T-helper 2 cell (primary cell): ENCODE measurements at places on chromosomes 13 and 19.
A peak's percentile ranks its signal among the peaks of the same experiment; 100 is the strongest.

DNA sequence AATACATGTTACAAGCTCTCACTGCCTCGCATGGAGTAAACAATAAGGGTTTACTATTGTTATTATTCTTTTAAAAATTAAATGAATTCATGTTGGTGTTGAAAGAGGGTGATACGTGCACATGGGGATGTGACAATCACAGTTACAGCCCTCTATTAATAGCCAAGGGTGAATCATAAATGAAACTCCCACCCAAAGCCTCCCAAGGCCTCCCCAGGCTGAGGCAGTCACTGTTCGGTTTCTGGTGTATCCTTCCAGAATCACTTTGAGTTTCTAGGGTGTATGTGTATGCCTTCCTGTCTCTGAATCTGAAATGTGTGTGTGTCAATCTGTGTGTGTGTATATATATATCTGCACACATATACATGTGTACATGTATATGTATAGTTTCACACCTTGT is 73.4 kb downstream of the AKAP11 start:
- DNase-seq, result no peak

GRCh38 chr19:35592226-35592625 is 6.3 kb downstream of the PMIS2 start:
- peak; percentile 12 for DNase-seq

DNA sequence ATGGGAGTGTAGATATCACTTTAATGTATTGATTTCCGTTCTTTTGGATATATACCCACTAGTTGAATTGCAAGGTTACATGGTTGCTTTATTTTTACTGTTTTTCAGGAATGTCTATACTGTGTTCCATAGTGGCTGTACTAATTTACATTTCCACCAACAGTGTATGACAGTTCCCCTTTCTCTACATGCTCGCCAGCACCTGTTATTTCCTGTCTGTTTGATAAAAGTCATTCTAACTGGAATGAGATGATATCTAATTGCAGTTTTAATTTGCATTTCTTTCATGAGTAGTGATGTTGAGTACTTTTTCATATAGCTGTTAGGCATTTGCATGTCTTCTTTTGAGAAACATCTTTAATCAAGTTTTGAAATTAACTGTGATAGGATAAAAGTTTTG is 818.6 kb downstream of the SLITRK6 start:
- no peak for DNase-seq

DNA sequence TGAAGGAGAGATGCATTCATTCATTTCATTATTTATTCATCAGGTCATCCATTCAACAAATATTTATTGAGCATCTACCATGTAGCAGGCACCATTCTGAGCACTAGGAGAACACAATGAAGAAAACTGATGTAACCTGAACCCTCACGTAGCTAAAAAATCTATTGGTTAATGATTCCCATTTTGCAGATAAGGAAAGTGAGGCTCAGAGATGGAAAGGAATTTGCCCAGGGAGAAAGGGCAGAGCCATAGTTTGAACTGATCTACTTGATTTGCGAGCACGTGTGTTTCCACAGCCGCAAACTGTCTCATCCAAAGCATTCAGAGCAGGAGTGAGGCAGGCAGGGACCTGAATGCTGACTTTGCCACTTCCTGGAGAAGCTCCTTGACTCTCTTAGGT is 2.7 kb downstream of the KLK8 start:
- no peak for DNase-seq
